Natural killer cell (primary cell): ENCODE measurements at places on chromosomes 7 and 10. TPM values are rescaled to one million over a fixed set of nuclear protein-coding genes. Genes with fewer than 3 reads are reported as not detected.

ICA1 gene
- total RNA-seq = 0.75 TPM

FAM53B gene
- total RNA-seq = 77.4 TPM

DEPP1 gene
- total RNA-seq = not detected

OPN4 gene
- total RNA-seq = not detected

FXYD4 gene
- not detected for total RNA-seq

DNA sequence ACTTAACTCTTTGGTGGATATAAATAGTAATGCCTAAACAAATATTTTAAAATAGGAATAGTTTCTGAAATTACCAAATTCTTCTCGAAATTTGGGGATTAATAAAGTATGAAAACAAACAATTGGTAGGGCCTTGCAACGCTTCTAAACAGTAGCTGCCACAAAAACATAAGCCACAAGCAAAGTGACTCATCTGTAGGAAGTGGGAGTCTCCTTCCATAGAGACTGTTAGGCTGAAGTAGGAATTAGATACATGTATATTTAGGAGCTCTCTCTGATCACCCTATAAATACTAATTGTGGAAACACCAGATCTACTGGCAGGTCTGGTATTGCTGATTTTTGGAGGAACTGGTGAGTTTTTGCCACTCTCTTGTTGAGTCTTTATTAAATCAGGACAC, 5.7 kb upstream of the LMOD2 start:
- H3K4me3 ChIP-seq = no peak overlapping the region
- H3K27me3 ChIP-seq = no peaks in the 10 kb centered on the region
- H3K27ac ChIP-seq = no peak overlapping the region
- no peak for DNase-seq

DNA sequence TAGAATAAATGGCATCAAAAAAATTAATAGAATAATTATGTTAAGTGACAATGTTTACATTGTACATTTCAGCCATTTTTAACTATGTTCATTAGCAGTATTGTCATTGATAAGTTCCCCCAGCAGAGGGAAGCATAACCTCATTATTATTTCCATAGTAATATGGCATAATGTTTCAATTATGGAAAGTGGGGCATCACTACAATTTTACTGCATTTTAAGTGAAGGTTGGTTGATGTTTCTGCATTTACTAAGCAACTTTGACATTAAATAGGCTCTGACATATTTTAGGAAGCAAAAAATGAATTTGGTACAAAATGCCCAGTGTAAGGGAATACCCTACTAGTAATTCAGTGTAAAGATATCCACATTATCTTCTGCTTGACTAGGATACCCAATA, 218.3 kb downstream of the SEMA3A start:
- no peak overlapping the region for H3K27ac ChIP-seq
- no peak for DNase-seq
- H3K4me3 ChIP-seq = no peak overlapping the region
- H3K27me3 ChIP-seq = no peaks in the 10 kb centered on the region
- no peaks in the 10 kb centered on the region for H3K4me1 ChIP-seq

DNA sequence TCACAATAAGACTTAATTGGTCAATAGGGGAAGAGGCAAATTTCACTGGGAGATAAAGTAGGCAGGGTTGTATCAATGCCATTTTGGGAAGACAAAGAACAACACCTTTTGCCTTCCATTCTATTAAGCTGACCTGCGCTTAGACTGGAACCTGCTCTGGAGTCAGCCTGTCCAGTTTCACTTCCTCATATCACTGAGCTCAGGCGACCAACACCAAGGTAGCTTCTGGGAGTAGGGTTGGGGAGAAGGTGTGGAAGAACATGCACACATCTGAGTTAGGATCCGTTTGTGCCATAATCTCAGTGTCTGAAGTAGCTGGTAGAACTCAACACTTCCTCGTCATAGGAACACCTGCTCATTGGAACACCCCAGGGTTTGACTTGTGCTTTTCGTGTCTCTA, 527.4 kb upstream of the IGFBP3 start:
- no peak overlapping the region for H3K4me3 ChIP-seq
- H3K4me1 ChIP-seq = no peaks in the 10 kb centered on the region
- no peaks in the 10 kb centered on the region for H3K36me3 ChIP-seq
- H3K27me3 ChIP-seq = no peaks in the 10 kb centered on the region
- H3K27ac ChIP-seq = no peak overlapping the region

DNA sequence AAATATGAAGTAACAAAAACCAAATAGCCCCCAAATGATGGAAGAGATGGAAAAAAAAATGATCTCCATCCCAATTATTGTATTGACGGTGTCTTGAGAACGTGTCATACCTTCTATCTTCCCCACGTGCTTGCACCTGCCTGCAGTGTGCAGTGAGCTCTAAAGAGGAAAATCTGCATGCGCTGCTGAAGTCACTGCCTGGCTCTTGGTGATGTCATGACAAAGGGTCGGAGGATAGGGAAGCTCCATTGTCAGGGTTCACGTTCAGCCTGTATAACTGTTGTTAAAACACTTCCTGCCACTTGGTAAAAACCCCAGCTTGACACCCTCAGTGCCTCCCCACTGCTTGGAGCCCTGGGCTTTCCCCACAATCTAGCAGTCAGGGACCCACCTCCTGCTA, 549.2 kb upstream of the MKI67 start:
- no peaks in the 10 kb centered on the region for H3K4me1 ChIP-seq
- H3K27me3 ChIP-seq = no peaks in the 10 kb centered on the region
- no peak for DNase-seq

DNA sequence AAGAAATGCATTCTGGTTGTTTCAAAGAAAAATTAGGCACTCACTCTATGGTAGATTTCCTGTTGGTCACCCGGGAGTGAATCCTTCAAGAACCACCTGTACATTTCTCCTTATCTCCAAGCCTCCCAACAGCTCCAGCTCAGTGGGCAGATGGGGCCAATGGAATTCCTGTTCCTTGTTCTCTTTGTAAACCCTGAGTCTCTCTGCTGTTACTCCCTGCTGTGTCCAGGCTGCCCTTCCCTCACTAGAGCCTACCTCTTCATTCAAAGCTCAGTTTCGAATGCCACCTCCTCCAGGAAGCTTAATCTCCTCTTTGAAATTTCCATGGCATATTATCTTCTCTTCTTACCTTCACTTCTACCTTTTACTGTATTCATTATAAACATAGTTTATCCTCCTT, 3.5 kb upstream of the BMPER start:
- H3K4me3 ChIP-seq = no peak overlapping the region
- no peak overlapping the region for H3K27ac ChIP-seq
- H3K36me3 ChIP-seq = no peaks in the 10 kb centered on the region
- H3K4me1 ChIP-seq = peaks cover 12% of the 10 kb centered on the region

GRCh38 chr10:7563770-7564169, 103.0 kb downstream of the ITIH5 start:
- no peak overlapping the region for H3K27ac ChIP-seq
- no peak for DNase-seq
- no peaks in the 10 kb centered on the region for H3K27me3 ChIP-seq
- H3K36me3 ChIP-seq = no peaks in the 10 kb centered on the region

DNA sequence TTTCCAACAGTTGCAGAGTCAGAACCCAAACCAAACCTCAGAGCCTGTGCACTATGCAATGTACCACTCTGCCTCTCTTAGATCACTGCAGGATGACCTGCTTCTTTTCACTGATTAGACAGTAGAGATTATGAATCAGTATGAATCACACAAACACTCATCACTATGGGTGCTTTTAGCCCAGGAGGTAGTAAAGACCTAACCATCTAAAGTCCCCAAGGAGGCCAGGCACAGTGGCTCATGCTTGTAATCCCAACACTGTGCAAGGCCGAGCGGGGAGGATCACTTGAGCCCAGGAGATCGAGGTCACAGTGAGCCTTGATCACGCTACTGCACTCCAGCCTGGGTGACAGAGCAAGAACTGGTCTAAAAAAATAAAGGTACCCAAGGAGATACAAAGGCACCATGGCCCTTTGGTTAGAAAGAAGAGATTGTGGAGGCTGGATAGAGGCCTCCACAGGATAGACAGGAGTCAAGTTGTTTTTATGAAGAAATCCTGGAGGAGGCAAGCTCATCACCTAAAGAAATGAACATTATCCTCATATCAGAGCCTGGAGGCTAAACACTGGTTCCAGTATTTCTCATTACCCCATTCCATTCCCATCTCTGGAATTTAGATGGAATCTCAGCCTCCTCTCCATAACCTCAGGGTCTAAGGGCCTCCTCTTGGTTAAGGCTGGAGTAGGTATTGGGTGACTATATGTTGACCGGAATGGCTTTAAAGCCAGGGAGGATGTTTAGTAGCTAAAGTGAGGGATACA, 12.9 kb downstream of the SEC31B start:
- DNase-seq = no peak
- peaks cover 31% of the 10 kb centered on the region for H3K4me1 ChIP-seq
- H3K27me3 ChIP-seq = no peaks in the 10 kb centered on the region
- no peak overlapping the region for H3K4me3 ChIP-seq
- H3K27ac ChIP-seq = no peak overlapping the region

- no peak overlapping the region for H3K4me3 ChIP-seq
- no peak overlapping the region for H3K27ac ChIP-seq
- no peak for DNase-seq
- H3K27me3 ChIP-seq = no peaks in the 10 kb centered on the region
Measured at GRCh38 chr10:50271564-50272250, 20.4 kb upstream of the ASAH2 start.

- H3K27me3 ChIP-seq = no peaks in the 10 kb centered on the region
- H3K36me3 ChIP-seq = no peaks in the 10 kb centered on the region
- H3K4me3 ChIP-seq = no peak overlapping the region
- H3K27ac ChIP-seq = no peak overlapping the region
Measured at GRCh38 chr10:69896606-69897231, 95.0 kb downstream of the COL13A1 start.

DNA sequence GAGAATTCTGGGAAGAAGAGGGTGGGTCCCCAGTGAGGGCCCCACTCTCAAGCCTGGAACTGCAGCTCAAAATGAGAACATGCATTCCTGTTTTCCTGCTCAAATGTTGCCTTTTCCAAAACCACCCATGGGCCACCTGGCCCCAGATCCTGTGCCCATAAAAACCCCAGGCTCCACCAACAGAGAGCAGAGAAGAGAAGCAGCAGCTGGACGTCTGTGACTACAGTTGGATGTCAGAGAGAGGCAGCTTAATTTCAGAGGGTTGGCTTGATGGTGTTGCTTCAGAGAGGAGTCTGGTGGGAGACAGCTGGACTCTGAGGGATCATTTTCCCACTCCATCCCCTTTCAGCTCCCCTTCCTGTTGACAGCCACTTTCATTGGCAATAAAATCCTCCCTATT, 256.4 kb downstream of the FZD1 start:
- no peaks in the 10 kb centered on the region for H3K36me3 ChIP-seq
- H3K27me3 ChIP-seq = no peaks in the 10 kb centered on the region
- H3K4me1 ChIP-seq = no peaks in the 10 kb centered on the region

- no peaks in the 10 kb centered on the region for H3K4me1 ChIP-seq
- no peak overlapping the region for H3K27ac ChIP-seq
Measured at GRCh38 chr7:81887098-81888090, 117.5 kb upstream of the HGF start.

- H3K27ac ChIP-seq = no peak overlapping the region
- H3K36me3 ChIP-seq = peaks cover 18% of the 10 kb centered on the region
- H3K4me1 ChIP-seq = no peaks in the 10 kb centered on the region
- H3K27me3 ChIP-seq = no peaks in the 10 kb centered on the region
- no peak for DNase-seq
Measured at GRCh38 chr10:21754410-21755011, 220.5 kb downstream of the MLLT10 start.

GRCh38 chr10:581776-582330, 107.6 kb downstream of the DIP2C start:
- no peaks in the 10 kb centered on the region for H3K4me1 ChIP-seq
- no peaks in the 10 kb centered on the region for H3K36me3 ChIP-seq
- no peaks in the 10 kb centered on the region for H3K27me3 ChIP-seq
- no peak overlapping the region for H3K27ac ChIP-seq

GRCh38 chr10:61760943-61761824, 98.5 kb downstream of the CABCOCO1 start:
- H3K4me3 ChIP-seq = no peak overlapping the region
- H3K4me1 ChIP-seq = no peaks in the 10 kb centered on the region
- no peaks in the 10 kb centered on the region for H3K36me3 ChIP-seq
- H3K27me3 ChIP-seq = no peaks in the 10 kb centered on the region

DNA sequence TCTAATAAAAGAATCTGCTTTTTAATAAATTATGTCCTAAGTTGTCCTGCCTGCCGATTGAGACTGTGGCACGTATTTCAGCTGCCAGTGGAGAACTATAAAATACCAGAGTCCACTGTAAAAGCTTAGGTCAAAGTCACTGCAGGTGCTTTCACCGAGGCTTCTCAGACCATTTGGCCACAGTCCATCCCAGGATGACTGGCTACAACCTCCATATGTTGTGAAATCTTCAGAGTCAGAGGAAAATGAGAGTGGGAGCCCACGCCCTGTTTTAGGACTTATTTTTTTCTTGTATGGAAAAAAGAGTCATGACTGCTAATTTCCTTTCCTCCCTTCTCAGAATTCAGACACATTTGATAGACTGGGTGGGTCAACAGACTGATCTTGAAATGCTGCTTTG, 182.9 kb downstream of the ANK3 start:
- no peak overlapping the region for H3K27ac ChIP-seq
- H3K27me3 ChIP-seq = no peaks in the 10 kb centered on the region
- DNase-seq = no peak
- no peak overlapping the region for H3K4me3 ChIP-seq
- no peaks in the 10 kb centered on the region for H3K4me1 ChIP-seq
- H3K36me3 ChIP-seq = no peaks in the 10 kb centered on the region

DNA sequence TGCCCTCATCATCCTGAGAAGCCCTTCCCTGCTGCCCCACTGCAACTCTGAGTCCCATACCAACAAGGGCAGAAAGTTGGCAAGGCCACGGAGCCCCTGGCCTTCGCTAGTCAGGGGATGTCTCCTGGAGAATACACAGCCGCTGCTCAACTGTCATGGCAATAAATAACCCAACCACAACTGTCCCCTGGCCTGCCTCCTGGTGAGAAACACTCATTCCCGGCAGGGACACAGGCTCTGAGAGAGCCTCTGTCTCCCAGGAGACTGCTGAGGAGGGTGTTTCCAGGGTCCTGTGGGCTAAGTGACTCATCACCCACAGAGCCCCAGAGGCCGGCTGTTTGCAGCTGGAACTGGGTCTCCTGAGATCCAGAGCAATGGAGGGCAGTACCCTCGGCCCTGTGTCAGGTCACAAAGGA, 354.1 kb downstream of the TNS3 start:
- no peaks in the 10 kb centered on the region for H3K27me3 ChIP-seq
- peaks cover 5% of the 10 kb centered on the region for H3K4me1 ChIP-seq
- no peak overlapping the region for H3K27ac ChIP-seq
- no peak for DNase-seq

DNA sequence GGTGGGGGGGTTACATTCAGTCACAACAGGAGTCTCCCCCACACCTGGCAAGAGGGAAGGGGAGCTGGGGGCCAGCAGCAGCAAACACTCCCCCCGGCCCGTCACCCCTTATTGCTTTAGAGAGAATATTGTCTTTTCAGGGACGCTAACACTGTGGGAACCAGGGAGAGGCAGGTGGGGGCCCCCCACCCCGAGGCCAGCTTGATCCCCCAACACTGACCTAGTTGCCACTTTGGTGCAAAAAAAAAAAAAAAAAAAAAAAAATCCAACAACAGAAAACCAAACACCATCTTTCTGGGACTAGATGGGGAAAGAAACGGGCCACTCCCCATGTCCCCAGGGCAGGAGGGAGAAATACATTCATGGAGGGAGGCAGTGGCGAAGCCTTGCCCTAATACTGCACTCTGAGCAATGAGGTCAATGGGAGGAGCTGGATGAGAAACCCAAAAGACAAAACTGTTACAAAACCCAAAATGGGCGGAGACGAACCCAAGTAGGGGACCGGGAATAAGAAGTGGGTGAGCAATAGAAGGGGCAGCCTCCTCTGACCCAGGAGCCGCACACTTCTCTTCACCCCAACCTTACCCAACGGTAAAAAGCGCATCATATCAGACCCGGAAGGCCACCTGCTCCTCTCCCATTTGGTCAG, 6.5 kb downstream of the GNB2 start:
- H3K27ac ChIP-seq = no peak overlapping the region
- H3K36me3 ChIP-seq = peaks cover 72% of the 10 kb centered on the region
- H3K4me1 ChIP-seq = peaks cover 32% of the 10 kb centered on the region
- no peaks in the 10 kb centered on the region for H3K27me3 ChIP-seq
- H3K4me3 ChIP-seq = no peak overlapping the region
